ENCODE measurements at places on chromosomes 1 and 21. TPM values are rescaled to one million over a fixed set of nuclear protein-coding genes. Genes with fewer than 3 reads are reported as not detected.

DNA sequence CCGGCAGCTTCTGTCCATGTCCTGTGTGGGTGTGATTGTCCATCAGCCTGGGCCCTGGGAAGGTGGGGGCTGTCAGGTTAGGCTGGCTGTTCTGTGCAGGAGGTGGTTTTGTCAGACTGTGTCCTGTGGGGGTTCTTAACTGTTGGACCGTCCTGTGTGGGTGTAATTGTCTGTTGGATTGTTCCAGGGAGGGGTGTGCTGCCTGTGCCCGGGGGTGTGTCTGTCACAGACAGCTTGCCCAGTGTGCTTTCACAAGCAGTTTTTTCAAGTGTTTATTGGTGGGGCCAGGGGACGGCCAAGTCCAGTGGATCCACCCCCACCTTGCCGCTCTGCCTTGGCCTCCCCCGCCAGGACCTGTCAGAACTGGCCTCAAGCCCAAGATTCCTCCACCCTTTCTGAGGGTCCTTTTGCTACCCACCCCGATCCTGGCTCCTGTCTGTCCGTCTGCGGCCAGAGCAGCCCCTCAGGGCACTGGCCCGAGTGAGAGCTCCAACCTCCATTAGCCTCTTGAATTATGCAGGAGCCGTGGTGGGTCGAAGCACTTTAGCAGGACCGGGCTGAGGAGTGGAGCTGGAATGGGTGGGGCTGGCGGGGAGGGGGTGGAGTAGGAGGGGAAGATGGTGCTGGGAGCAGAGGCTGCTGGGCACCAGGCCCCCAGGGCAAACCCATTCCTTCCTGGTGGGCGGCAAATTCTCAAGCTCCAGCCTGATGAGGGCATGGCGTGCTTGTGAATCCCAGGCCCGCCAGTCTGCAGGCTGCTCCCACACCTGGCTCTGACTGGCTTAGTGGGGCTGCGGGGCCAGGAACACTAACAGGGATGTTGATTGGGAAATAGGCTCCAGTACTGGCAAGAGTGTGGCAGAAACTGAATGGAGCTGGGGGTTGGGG lies 47.2 kb downstream of the PTPRF start:
- no peaks in the 10 kb centered on the region for H3K4me1 ChIP-seq
- H3K27ac ChIP-seq, result no peak overlapping the region
- no peaks in the 10 kb centered on the region for H3K27me3 ChIP-seq
- no peak for DNase-seq
- H3K36me3 ChIP-seq, result no peaks in the 10 kb centered on the region
- no peak overlapping the region for H3K4me3 ChIP-seq

ATP6V1G3 gene
- not detected for total RNA-seq

OXCT2 gene
- total RNA-seq, result 1.3 TPM

LYST gene
- 63.3 TPM for total RNA-seq

DNA sequence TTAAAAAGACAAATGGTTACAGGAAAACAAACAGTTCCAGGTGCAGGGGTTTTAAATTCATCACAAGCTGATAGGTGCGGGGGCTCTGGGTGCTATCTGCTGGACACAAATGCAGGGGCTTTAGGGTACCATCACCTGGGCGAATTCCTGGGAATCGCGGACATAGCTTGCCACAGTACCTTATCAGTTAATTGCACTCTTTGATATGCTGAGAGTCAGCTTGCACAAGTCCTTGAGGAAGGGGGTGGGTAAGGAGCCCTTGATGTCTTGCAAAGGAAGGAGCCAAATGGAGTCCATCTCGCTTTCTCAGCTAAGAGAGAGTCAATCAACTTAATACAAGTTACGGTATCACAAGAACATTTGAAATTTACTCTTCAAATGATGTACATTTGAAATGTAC lies 25.4 kb upstream of the TMEM54 start:
- H3K4me3 ChIP-seq, result no peak overlapping the region
- H3K36me3 ChIP-seq, result no peaks in the 10 kb centered on the region
- H3K27me3 ChIP-seq, result no peaks in the 10 kb centered on the region
- H3K4me1 ChIP-seq, result no peaks in the 10 kb centered on the region

HMGCS2 gene
- total RNA-seq, result not detected

SRRM1 gene
- 111 TPM for total RNA-seq

RPL22 gene
- total RNA-seq, result 309 TPM

GRCh38 chr1:15684042-15684461 lies at the start of gene PLEKHM2:
TSS of gene PLEKHM2 (plus strand) at chr1:15684320. CDS start at chr1:15684559, 239 bp downstream.
- H3K4me1 ChIP-seq, result no peaks in the 10 kb centered on the region
- DNase-seq, result peak; percentile 63
- no peaks in the 10 kb centered on the region for H3K36me3 ChIP-seq
- peak within 1 kb of the TSS; percentile 77 for H3K4me3 ChIP-seq
- peak within 1 kb of the TSS; percentile 86 for H3K27ac ChIP-seq

PLPP3 gene
- total RNA-seq, result 112 TPM

DNA sequence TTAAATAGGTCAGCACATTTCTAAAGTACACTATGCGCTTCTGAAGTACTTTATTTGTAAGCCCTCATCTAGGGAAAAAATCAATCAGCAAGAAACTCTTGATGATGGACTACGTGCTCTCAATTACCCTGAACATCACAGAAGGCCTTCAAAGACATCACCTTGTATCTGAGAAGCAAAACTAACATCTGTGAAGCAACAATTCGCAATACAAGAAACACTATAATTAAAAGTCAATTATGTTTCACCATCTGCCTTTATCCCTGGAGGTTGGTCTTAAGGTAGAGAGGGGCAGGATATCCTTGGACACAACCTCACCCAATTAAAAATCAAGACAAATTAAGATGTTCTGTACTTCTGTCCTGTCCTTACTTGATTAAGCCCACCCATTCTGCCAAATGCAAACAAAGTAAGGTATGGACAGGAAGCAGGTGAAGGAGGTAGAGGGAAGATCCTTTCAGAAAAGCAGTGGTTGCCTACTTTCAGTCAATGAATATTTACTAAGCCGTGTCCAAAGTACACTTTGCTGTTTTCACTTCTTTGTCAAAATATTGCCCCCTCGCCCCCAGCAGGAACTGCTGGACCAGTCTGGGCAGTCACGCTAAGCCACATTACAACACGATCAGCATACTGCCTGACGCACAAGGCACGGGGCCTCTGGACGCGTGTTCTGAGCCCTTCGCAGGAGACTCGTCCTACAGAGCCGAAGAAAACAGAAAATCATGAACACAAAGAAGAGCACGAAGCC lies 887 bp downstream of the SLC19A2 start:
- H3K4me1 ChIP-seq, result peaks cover 4% of the 10 kb centered on the region
- H3K27ac ChIP-seq, result peak overlapping the region; percentile 70
- peak; percentile 80 for DNase-seq

DNA sequence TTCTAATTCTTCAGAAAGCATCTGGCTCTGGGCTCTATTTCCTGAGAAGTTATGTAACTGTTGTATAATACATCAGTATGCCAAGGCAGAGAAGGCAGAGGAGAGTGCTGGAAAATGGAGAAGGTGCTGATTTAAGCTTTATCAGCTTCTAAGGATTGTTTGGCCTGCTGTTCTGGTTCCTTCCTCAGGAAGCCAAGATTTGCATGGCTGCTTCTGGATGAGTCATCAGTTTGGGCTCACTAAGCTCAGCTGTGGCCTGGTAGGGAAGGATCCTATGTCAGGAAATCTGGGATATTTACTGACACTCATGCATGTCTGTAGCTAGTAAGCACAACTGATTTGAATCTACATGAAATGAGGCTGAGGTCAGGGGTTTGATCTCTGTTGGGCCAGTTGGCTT lies 73.2 kb upstream of the ADGRL4 start:
- no peak overlapping the region for H3K27ac ChIP-seq
- DNase-seq, result peak; percentile 39

- H3K27ac ChIP-seq, result no peak overlapping the region
- H3K27me3 ChIP-seq, result no peaks in the 10 kb centered on the region
- H3K36me3 ChIP-seq, result no peaks in the 10 kb centered on the region
Observed at GRCh38 chr1:33384040-33384812, 46.7 kb downstream of the PHC2 start.

DNA sequence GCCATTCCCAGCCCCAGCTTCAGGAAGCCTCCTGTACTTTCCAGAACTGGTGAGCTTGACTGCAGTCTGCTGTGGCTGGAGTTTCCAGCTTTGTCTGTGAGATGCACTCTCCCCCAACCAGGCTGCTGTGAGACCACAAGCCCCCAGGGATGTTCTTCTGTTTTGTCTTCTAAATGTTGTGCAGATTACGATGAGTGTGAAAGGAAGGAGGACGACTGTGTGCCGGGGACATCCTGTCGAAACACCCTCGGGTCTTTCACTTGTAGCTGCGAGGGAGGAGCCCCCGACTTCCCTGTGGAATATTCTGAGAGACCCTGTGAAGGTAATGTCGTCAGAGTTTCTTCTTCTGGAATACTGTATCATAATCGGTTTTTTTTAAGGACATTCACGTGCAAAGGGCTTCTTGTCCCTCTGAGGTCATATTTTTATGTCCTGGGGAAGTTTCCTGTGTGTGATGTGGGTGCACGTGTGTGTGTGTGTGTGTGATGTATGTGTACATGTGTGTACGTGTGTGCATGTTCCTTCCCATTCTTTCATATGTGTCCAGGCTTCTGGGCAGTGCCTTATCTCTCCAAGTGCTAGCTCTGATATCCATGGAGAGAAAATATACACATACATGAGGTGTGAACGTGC lies 49.9 kb downstream of the UMODL1 start:
- no peaks in the 10 kb centered on the region for H3K4me1 ChIP-seq
- no peaks in the 10 kb centered on the region for H3K36me3 ChIP-seq
- H3K4me3 ChIP-seq, result no peak overlapping the region
- no peaks in the 10 kb centered on the region for H3K27me3 ChIP-seq
- H3K27ac ChIP-seq, result no peak overlapping the region

DNA sequence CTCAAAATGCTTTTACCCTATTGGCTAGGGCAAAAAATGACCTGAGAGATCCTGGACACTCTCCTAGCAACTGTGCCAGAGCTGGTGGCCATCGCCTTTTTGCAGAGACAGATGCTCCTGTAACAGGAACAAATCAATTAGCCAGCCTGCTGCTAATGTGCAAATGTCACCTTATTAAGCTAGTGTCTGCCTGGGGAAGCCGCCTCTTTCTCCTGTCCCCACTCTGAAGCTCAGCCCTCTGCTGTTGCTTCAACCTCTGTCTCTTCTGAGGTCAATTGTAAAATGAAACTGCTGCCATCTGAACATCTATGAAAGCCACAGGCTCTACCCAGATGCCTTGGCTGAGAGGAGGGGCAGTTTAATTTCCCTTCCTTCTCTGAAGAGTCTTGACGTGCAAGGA lies 85.5 kb upstream of the CACNA1E start:
- H3K27ac ChIP-seq, result no peak overlapping the region
- H3K4me1 ChIP-seq, result no peaks in the 10 kb centered on the region
- H3K36me3 ChIP-seq, result no peaks in the 10 kb centered on the region
- H3K27me3 ChIP-seq, result no peaks in the 10 kb centered on the region
- no peak for DNase-seq

GRCh38 chr1:116514708-116515525 lies 55.9 kb downstream of the CD58 start:
- no peak overlapping the region for H3K4me3 ChIP-seq
- H3K27ac ChIP-seq, result no peak overlapping the region
- DNase-seq, result no peak
- peaks cover 2% of the 10 kb centered on the region for H3K36me3 ChIP-seq
- no peaks in the 10 kb centered on the region for H3K4me1 ChIP-seq
- no peaks in the 10 kb centered on the region for H3K27me3 ChIP-seq

- peak overlapping the region; percentile 35 for H3K4me3 ChIP-seq
- no peaks in the 10 kb centered on the region for H3K36me3 ChIP-seq
- H3K27ac ChIP-seq, result no peak overlapping the region
- peak; percentile 55 for DNase-seq
Observed at GRCh38 chr1:226100436-226101391, 38.2 kb downstream of the H3-3A start.

ACADM gene
- total RNA-seq, result 41.1 TPM

GRCh38 chr1:115710859-115711624 lies 57.5 kb downstream of the CASQ2 start:
- no peaks in the 10 kb centered on the region for H3K4me1 ChIP-seq
- no peak overlapping the region for H3K27ac ChIP-seq
- DNase-seq, result no peak
- H3K4me3 ChIP-seq, result no peak overlapping the region
- no peaks in the 10 kb centered on the region for H3K27me3 ChIP-seq

DNA sequence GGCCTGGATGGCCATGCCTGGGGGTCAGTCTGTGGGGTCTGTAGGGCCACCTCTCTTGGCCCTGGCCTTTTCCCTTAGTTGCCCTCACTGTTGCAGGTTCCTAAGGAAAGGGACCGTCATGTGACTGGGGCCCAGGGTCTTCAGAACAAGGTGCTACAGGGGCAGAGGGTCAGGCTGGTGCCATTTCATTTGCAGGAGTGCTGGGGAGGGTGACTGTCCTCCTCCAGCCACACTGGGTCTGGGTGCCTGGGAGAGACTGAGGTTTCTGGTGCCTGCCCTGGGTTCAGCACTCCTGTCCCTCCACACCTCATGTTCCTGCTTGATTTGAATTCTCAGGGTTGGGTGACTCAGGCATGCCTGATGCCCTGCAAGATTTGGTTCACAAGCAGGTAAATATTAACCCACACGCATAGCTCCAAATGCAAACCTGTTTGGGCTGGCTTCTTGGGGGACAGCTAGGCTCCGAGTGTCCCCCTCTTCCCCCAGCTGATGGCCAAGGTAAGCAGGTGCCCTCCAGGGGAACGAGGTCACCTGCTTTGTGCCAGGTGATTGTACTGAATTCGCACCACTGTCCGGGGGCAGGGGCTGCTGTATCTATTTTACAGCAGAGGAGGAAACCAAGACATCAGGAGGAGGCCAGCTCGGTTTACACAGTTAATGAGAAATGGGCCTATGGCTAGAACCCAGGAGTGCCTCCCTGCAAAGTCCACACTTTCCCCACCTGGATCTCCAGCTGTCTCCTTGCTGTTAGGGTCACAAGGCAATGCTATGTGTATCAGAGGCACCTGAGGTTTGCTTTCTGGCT lies 20.3 kb downstream of the ARHGEF10L start:
- H3K36me3 ChIP-seq, result no peaks in the 10 kb centered on the region
- no peak for DNase-seq
- no peaks in the 10 kb centered on the region for H3K27me3 ChIP-seq
- peaks cover 3% of the 10 kb centered on the region for H3K4me1 ChIP-seq
- H3K4me3 ChIP-seq, result no peak overlapping the region

DNA sequence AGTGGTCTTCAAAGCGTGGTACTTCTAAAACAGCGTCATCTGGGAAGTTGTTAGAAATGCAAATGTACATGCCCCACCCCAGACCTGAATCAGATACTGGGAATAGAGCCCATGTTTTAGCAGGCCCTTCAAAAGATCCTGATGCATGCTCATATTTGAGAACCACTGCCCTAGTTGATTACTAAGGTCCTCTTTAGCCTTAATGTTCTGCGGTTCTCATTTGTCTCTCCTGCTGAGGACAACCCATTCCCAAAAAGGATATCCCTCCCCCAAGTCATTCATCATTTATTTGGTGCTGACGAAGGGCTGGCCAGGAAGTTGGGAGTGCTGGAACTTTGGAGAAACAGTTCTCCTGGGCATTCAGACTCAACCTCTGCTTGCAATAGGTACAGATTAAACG lies 92.4 kb upstream of the RALGPS2 start:
- H3K27ac ChIP-seq, result no peak overlapping the region
- no peak for DNase-seq
- H3K4me3 ChIP-seq, result no peak overlapping the region
- H3K36me3 ChIP-seq, result no peaks in the 10 kb centered on the region
- no peaks in the 10 kb centered on the region for H3K27me3 ChIP-seq
- H3K4me1 ChIP-seq, result no peaks in the 10 kb centered on the region

ASCL5 gene
- total RNA-seq, result not detected

LAX1 gene
- 2.2 TPM for total RNA-seq

SIM2 gene
- not detected for total RNA-seq

FCRL5 gene
- 0.84 TPM for total RNA-seq

GRCh38 chr21:39085843-39086405 lies 97.3 kb downstream of the PSMG1 start:
- H3K4me1 ChIP-seq, result peaks cover 4% of the 10 kb centered on the region
- H3K4me3 ChIP-seq, result no peak overlapping the region
- no peak overlapping the region for H3K27ac ChIP-seq
- DNase-seq, result no peak
- H3K36me3 ChIP-seq, result no peaks in the 10 kb centered on the region

GRCh38 chr1:112457955-112458354 lies 50.8 kb upstream of the WNT2B start:
- no peak overlapping the region for H3K27ac ChIP-seq
- DNase-seq, result no peak
- H3K4me1 ChIP-seq, result no peaks in the 10 kb centered on the region
